Melanocyte of skin (primary cell): ENCODE measurements at places on chromosomes 4 and X. TPM values are rescaled to one million over a fixed set of nuclear protein-coding genes. Genes with fewer than 3 reads are reported as not detected.

The UCP1 gene
- total RNA-seq, result not detected in 2 replicates

The TMEM255A gene
- 7.3 and 7.6 TPM in 2 replicates for total RNA-seq

The MYOZ2 gene
- total RNA-seq, result not detected in 2 replicates

The RASSF6 gene
- not detected in 2 replicates for total RNA-seq

The PNMA3 gene
- not detected in 2 replicates for total RNA-seq

The GRIA2 gene
- total RNA-seq, result not detected in 2 replicates

The SPANXN3 gene
- not detected in 2 replicates for total RNA-seq

The AWAT1 gene
- total RNA-seq, result not detected in 2 replicates
